ENCODE measurements at places on chromosomes 2 and 18.

DNA sequence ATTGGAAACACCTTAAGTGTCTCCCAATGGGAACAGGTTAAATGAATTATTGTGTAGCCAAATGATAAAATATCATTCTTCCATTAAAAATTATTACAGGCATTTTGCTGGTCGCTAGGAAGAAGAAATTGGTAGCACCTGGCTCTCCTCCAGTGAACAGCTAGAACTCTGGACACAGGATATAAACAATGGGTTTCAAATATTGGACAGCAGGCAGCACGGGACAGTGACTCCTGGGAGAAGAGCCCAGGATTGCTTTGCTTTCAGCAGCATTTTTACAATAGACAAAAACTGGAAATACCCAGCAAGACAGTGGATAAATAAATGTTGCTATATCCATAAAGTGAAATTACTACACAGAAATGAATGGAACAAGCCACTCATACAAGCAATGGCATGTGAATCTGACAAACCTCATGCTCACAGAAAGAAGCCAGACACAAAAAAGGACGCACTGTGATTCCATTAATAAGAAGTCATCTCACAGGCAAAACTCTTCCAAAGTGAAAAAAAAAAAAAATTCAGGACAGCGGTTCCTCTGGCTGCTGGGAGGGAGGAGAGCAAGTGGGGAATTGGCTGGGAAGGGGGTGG is 50.5 kb downstream of the LAMA1 start:
- no peak for DNase-seq

DNA sequence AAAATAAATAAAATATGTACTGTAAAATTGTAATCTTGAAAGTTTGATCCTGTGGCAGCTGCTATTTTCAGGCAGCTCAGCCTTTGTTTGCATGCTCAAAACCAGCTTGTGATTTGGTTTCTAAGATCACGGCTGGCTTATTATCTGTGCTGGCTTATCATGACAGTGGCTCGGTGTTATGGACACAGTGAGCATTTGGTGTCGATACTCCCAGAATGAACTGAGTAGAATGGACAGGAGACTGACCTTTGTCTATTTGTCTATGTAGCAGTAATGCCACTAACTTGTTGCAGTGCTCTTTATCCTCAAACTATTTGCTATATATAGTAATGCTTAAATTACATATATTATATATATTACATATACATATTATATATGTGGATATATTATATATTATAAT is 58.8 kb downstream of the NEDD4L start:
- no peak for DNase-seq

GRCh38 chr2:12455661-12456060 is 261.1 kb upstream of the TRIB2 start:
- DNase-seq, result no peak

GRCh38 chr2:15348636-15349035 is 212.5 kb downstream of the NBAS start:
- no peak for DNase-seq

DNA sequence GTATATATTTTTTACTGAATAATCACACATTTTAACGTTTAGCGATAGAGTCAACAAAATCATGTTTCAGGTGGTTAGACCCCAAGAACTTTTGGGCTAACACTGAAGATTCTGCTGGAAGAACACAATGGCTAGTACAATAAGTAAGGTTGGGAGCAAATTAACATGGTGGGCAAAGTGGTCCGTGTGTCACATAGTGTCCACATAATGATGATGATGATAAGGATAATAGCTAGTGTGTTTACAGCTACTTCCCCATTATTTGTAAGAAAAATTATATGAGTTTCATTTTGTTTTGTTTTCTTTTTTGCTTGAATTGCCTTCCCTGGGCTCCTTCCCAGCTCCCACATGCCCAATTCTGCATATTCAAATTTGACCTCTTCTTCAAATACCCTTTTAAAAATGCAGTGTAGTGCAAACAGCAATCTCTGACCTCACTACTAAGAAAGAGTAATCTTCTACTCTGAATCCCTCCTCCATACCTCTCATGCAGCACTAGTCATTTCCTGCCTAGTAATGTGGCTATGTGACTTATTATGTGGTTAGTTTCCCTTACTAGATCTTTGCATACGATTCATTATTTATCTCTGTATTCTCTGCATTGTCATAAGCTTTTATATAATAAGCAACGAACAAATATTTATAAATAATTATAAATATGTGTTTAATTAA is 16.9 kb upstream of the VPS54 start:
- no peak for DNase-seq
